Cardiac atrium fibroblast (primary cell): ENCODE measurements at places on chromosomes 11 and 22. TPM values are rescaled to one million over a fixed set of nuclear protein-coding genes. Genes with fewer than 3 reads are reported as not detected.

Gene MMP27
- total RNA-seq, result not detected in 2 replicates

Gene SOX6
- 0.54 and 5.0 TPM in 2 replicates for total RNA-seq

Gene MFRP
- total RNA-seq, result not detected in 2 replicates

Gene NPTXR
- 0.54 and 1.5 TPM in 2 replicates for total RNA-seq

Gene SLC6A5
- not detected in 2 replicates for total RNA-seq
